ENCODE measurements at places on chromosomes 12 and 14. TPM values are rescaled to one million over a fixed set of nuclear protein-coding genes. Genes with fewer than 3 reads are reported as not detected.

The TRMT5 gene
- polyA plus RNA-seq: 29.7 TPM

The PLEKHD1 gene
- polyA plus RNA-seq: 4.8 TPM

The ACTR6 gene
- 38.4 TPM for polyA plus RNA-seq

The GOLT1B gene
- polyA plus RNA-seq: 44.1 TPM

The NRXN3 gene
- 5.7 TPM for polyA plus RNA-seq

The SAMD4A gene
- 8.2 TPM for polyA plus RNA-seq
